ENCODE measurements at places on chromosomes 6 and 20.

DNA sequence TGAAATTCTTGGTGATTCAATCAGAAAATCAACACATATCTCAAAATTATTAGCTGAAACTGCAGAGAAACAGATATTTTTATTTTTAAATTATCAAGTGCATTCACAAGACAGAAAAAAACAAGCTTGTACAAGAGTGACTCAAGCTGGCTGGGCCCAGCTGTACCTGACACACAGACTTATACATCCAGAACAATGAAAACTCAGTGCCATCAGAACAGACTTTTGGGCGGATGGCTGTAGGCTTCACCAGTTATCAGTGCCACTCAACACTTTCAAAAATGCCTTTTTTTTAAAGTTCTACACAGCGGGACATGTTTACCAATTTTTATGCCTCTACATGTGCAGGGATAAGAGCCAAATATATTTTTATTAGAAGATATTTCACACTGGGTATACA is 102.8 kb downstream of the MYB start:
- no peak for DNase-seq

DNA sequence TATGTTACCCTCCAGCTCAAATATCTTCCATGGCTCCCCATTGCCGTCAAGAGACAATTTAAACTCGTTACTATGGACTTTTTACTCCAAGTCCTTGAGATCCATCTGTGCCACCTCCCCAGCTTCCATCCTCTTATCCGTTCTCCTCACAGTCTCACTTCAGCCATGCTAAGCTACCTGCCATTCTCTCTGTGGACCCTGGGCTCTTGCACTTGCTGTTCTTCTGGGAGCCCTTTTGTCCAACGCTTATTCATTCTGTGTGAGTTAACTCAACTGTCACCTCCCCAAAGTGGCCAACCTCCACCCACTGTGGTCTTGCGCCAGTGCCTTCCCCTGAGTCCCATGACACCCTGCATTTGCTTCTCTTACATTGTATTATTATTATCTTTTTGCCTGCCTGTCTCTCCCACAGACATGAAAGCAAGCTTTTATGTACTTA is 132.4 kb downstream of the BCAS1 start:
- DNase-seq = no peak

DNA sequence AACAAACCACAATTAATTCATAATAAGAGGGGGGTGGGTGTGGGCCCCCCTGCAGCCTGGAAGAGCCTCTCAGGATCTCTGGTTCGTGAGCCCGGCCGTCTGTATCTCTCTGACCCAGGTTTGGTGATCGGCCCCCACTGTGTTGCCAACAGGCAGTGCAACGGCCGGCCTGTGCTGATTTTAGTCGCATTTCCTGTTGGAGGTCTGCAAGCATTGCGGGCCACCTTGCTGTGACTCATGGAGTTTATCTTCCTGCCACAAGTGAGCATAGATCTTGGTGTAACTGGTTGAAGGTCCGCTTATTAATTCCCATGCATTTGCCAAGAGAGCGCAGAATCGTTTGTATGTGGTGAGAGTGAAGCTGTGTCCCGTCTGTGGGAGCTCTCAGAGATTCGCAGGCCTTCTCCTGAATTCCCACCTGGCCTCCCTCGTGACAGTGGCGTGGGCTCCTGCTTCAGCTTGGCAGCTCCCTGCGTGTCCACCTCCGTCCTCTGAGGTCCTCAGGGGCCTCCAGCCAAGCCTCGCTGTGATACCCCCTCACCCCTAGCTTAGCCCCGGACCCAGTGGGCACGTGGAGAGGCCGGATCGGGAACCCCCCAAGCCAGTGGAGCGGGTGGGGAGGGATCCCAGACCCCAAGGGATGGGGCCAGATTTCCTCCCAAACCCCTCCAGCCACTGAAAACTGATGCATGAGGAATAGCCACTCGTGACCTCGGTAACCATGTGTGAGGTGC is 269.8 kb downstream of the CDH4 start:
- DNase-seq = no peak

GRCh38 chr6:14925699-14926026 is 320.2 kb upstream of the JARID2 start:
- no peak for DNase-seq

- DNase-seq = no peak
Observed at GRCh38 chr6:123009059-123009458, 13.0 kb downstream of the CLVS2 start.

DNA sequence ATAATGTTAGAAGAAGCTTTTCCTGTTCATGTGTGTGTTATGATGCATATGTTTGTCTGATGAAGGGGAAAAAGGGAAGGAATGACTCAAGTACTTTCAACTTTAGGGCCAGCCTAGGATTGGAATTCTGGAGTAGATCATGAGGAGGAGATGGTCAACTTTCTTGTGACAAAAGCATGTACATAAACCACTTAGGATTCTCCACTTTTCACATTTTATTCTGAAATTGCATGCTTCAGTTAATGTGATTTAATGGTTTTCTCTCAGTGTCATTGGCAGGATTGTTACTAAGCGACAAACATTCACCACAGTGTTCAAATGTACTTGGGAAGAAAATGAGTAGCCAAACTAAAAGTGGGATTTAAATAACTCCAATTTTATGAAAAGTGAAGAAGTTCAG is 80.1 kb downstream of the UTRN start:
- no peak for DNase-seq

DNA sequence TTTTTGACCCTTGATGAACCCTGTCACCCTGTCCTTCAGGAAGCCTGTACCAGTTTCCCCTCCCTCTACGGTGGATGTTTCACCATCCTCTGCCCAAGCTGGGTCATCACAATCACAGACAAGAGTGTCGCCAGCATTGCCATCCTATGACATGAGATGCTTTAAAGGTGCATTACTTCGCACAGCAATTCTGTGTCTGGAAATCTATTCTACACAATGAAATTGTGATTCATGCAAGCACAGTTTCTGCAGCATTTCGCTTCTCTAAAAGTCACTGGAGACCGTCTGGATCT is 2.5 kb upstream of the ULBP2 start:
- DNase-seq = no peak

DNA sequence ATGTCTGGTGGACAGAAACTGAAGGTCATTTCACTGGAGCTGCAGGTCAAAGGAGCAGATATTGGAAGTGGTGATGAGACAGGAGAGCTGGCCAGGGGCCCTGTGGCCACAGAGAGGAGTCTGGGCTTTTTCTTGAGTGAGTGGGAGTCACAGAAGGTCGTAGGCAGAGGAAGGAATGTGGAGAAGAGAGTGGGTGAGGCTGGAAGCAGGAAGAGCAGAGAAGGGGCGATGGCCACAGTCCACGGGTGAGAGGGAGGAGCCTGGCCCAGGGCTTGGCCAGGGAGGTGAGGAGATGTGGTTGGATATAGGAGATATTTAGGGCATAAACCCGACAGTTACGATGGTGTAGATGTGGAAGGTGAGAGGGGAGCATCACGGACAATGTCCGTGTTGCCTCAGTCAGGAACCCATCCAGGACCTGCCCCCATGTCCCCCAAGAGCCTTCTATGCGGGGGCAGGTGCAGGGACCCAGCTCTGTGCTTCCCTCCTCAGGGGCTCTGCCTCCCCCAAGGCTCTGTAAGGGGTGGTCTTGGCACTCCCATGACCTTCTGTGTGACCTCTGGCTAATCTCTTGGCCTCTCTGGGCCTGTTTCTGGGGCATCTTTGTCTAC is 150.5 kb upstream of the PTPN1 start:
- no peak for DNase-seq

DNA sequence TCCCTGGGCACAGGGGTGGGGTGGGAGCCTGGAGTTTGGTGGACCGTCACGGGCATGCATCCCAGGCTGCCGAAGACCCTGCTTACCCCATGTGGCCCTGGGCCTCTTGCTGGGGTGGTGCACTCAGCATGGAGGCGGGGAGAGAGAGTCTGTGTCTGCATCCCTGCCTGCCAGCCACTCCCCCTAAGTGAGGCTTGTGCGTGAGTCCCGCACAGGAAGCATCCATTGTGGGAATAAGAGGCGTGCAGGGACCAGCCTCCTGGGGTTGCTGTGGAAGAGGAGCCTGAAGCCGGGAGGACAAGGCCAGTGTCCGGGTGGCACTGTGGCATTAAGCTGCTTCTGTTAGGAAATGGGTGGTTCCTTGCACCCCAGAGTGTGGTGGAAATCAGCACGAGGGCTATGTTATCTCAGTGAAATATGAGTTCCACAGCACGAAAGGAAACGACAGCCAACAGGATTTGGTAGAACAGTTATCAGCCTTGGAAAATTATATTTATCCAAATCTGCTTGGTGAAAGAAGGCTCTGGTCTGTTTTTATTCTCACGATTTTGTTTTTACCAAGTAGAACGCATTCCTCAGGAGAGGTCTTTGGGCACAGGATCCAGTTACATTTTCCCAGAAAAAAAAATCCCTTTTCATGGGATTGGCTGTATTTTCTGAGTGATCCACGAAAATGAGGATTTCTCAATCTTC is 35.7 kb downstream of the CDH4 start:
- DNase-seq = no peak

DNA sequence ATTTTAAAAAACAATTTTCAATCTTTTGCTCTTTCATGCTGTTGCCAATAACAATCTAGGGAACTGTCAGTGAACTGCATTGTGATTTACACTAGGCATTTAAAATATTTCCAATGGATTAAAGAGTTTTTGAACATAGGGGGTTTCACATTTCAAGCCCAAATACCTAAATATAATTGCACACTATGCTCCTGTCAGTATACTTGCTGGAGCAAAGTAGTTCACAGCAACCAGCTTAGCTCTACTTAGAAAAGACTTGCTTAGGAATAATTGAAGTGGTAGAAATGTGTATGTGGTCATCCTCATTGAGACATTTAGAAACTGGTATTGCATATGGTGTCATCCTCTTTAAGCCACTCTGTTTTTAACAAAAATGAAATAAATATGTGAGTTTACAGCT is 41.7 kb upstream of the REV3L start:
- no peak for DNase-seq

- no peak for DNase-seq
Observed at GRCh38 chr6:166467436-166468000, 84.8 kb upstream of the MPC1 start.

DNA sequence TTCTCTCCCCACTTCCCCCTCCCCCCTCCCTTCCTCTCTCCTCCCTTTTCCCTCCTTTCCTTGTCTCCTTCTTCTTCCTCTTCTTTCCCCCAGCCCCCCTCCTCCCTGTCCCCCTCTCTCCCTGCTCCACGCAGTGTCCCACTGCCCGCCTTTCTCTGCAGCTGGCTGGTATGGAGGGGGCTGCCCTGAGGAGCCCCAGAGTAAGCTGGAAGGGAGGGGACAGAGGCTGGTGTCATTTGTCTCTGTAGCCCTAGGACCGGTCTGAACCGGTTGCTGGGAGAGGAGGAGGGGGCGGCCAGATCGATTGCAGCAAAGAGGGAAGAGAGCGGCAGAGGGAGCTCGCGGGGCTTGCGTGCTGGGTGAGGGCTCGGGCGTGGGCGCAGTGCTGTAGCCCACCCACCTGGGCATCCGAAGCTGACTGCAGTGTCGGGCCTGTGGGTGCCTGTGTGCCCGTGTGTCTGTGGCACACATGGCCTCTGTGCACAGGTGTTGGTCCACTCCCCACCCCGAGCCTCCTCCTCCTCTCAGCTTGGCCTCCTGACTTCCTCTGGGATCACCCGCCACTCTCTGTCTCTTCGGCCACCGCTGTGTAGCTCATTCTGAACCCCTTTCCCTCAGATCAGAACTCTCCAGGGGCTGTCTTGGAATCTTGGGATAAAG is 50.6 kb downstream of the SRC start:
- no peak for DNase-seq

GRCh38 chr6:110095935-110096334 is 83.5 kb downstream of the WASF1 start:
- no peak for DNase-seq

- DNase-seq = no peak
Observed at GRCh38 chr6:54252496-54252895, 55.7 kb upstream of the TINAG start.

DNA sequence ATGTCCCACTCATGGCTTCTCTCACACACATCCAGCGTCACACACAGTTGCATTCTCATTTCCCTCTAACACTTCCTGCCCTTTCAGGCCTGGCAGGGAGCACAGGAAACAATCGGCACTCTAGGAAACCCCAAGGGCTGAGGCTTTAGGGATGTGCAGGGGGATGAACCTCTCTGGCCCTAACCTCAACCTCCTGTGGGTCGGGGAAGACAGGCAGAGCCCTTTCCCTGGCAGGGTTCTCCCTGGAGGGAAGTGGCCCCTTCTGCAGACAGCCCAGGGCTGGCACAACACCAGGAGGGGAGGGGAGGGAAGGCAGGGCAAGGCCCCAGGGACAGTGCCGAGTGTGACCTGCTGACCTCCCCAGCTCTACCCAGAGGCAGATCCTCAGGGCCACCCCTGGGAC is 2.7 kb downstream of the TEAD3 start:
- DNase-seq = peak; percentile 50

GRCh38 chr6:148068437-148069061 is 274.1 kb upstream of the SASH1 start:
- DNase-seq = no peak

GRCh38 chr6:90068703-90069523 is 174.6 kb downstream of the GJA10 start:
- no peak for DNase-seq

DNA sequence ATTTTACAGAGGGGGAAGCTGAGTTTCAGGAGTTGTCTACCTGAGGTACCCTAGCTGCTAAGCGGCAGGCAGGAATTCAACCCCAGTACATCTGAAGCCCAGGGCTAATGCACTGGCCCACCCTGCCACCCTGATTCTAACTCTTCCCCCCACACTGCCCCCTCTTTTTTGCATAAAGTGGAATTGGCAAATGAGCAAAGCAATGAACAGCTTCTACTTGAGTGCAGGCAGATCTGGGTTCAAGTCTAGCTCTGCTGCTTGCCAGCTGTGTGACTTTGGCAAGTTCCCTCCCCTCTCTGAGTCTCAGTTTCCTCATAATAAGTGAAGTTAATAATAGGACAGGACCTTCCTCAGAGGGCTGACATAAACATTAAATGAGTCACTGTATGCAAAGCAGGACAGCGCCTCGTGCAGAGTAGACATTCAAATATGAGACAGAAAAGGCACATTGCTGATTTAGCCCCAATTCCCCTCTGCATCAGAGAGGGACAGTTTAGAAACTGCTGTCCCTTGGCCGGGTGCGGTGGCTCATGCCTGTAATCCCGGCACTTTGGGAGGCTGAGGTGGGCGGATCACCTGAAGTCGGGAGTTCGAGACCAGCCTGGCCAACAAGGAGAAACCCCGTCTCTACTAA is 4.7 kb downstream of the ADA start:
- DNase-seq = peak; percentile 29

- peak; percentile 77 for DNase-seq
Observed at GRCh38 chr6:149723771-149724417, 6.0 kb upstream of the LATS1 start.

GRCh38 chr6:119184008-119184648 is 105.7 kb upstream of the FAM184A start:
- no peak for DNase-seq

Measured in AML-193 (cell line).